ENCODE measurements at places on chromosomes 7 and 10.

DNA sequence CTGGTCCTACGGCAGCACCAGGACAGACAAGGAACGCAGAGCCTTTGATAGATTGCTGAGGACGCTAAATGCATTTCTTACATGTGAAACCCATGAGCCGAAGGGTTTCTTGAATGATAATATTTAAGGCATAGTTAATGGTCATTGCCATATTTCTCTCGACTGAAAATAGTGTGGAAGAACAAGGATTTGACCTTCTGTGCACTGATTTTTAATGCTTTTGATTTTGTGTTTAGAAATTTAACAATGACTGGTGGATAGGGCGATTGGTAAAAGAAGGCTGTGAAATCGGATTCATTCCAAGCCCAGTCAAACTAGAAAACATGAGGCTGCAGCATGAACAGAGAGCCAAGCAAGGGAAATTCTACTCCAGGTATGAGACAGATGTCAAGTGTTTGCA, 150.8 kb downstream of the NSUN6 start:
- DNase-seq, result no peak

DNA sequence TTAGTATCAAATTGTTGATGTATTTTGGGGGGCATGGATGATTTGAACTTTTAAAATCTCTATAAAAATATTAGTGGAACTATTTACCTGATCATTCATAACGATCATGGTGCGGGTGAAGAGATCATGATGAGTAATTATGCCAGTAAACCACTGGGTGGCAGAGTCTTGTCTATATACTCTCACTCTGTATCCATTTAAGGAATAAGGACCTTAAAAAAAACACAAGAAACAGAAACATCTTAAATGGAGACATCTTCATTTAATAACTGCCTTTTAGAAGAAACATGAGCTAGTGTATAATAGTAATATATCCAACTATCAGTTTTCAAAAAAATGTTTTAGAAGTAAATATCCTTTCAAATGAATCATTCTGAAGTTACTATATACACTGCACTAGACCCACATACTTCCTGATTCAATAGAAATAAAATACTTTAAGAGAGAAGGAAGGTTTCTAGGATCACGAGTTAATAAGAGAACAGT, 84.0 kb downstream of the NRBF2 start:
- no peak for DNase-seq

- DNase-seq, result no peak
These were observed 2.8 kb downstream of the FGF8 start for GRCh38 chr10:101772895-101773761.

DNA sequence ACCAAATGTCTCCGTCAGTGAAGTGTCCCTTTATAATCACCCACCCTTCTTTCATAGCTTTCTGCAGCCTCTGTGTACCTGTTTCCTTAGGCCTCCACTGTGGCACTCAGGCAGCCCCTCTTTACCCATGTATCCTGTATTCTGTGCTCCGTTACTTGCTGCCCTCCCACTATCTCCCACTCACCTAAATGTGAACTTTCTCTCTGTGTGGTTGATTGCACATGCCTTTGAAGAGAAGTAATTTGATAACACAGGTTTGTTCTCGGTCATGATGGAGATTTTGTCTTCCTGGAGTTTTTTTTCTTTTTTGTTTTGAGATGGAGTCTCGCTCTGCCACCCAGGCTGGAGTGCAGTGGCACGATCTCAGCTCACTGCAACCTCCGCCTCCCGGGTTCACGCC, 61.5 kb downstream of the REEP3 start:
- DNase-seq, result no peak

DNA sequence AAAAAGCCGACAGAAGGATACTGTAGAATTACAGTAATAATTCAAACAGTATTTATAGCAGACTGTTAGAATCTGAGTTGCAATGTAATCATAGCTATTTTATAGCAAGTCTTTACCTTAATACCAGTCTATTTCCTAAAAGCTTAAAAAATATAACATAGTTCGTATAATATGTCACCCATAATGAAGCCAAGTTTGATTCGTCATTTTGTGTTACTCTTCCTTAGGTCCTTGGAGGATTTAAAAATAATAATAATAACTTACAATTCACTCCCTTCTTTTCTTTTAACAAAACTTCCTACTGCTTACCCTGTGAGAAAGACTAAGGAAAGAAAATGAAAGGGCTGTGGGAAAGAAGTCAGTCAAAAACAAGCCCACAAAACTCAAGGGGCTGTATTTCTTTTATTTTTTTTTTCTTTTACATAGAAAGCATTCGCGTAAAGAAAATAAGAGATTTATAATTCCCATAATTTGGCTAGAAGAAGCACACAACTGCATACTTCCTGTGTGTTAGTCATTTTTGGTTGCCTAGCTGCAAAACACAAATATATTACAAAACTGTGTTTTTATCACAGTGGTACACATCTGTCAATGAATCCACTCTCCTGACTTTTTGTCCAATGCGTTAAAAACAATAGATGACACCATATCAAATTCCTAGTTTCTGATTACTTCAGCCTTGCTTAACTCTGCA, 187.2 kb upstream of the CELF2 start:
- no peak for DNase-seq

DNA sequence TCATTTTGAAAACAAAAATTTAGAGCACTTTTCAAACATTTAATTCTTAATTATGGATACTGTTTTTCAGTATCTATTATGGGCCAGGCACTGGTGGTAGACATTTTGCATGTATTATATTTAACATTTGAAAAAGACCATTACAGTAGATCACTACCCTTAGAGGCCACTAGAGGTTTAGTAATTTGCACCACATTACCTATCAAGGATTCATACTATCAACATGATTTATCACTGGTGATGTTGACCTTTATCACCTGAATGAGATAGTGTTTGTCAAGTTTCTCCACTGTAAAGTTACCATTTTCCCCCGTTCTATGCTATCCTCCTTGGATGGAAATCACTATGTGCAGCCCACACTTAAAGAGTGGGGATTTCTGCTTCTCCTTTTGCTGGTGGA, 4.4 kb upstream of the SNX13 start:
- DNase-seq, result no peak

DNA sequence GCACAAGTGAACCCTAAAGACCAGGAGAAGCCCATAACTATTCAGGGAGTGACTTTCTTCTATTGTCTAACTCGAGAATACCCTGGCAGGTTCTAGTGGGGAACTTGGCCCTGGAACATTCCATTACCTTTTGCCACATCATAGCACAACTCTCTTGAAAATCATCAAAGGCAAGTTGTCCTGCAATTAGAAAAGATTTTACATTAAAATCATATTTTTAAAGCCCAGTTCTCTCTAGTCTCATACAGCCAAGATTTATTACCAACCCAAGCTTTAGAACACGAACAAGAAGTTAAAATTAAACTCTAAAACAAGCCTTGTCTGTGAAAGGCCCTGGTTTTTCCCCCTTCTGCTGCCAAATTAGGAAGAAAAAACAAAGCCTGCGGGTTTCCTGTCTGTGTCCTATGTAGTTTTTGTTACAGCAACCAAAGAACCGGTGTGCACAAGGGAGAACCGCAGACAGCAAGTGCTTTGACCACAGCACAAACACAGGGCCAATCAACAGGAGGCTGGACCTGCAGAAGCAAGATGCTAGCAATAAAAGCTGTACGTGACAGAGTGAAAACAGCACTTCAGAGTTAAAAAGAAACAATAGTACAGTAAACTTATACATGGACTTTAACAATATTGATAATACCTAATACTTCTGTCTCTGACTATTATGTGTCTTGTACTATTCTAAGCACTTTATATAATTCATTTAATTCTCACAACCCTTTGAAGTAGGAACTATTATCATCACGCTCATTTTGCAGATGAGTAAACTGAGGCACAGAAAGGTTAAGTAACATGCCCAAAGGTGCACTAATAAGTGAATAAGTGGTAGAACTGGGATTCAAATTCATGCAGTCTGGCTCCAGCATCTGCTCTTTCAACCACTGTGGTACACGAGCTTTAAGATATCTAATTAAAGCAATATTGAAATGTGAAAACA, 65.8 kb downstream of the STK17A start:
- DNase-seq, result no peak

- DNase-seq, result no peak
These were observed 53.8 kb upstream of the INHBA start for GRCh38 chr7:41756650-41757182.

- no peak for DNase-seq
These were observed 46.9 kb upstream of the SEPTIN7 start for GRCh38 chr7:35753761-35754603.

- DNase-seq, result no peak
These were observed at the start of gene MMD2 for GRCh38 chr7:4958477-4959301. TSS of gene MMD2 (minus strand) at chr7:4959187. CDS start at chr7:4959017, 170 bp downstream.

GRCh38 chr7:115707258-115708012, 323.1 kb downstream of the TFEC start:
- DNase-seq, result no peak

GRCh38 chr10:52871191-52871843, 98.7 kb upstream of the MBL2 start:
- no peak for DNase-seq

DNA sequence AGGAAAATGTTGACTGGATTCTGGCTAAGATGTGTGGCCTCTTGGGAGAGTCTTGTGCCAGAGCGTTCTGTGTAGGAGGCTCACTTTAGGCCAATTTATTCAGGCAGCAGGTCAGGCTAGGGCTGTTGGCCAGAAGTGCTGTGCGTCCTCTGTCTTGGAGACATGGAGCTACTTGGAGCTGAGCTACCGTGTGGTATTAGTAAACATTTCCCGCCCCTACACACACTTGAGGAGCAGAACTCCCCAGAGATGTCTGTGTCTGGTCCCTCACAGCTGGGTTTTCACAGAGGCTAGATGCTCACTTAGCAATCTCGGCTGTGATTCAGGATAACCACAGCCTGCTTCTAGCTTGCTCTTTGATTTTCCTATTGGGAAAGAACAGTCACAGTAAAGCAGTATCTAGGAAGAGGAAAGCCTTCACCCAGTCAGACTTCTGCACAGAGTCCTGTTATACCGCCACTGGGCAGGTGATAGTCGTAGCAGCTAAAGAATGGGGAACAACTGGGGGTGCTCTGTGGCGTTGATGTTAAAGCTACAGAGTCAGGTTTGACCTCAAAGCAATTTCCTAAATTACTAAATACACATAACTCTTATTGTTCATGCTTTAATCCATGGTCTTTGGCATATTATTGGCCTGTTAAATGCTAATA, 86.7 kb downstream of the MDFIC start:
- DNase-seq, result no peak

DNA sequence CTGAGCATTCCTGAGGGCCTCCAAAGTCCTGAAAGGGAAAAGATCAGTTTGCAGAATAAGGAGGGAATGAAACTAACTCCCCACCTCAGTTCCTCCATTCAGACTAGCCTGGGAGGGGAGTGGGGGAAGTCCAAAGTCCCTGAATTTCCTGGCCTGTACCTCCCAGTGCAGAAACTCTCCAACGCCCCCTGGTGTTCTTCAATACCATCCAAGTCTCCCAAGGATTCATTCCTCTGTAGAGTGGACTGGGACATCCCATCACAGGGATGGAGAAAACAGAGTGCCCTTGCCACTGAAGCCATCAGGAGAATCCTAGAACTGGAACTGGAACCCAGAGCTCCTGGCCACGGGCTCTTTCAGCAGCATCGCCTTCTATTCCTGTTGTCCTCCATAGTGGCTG, 1.6 kb upstream of the COL13A1 start:
- DNase-seq, result no peak

GRCh38 chr10:119393421-119393820, 149.1 kb downstream of the RGS10 start:
- no peak for DNase-seq

GRCh38 chr10:75904499-75905283, 473.3 kb downstream of the LRMDA start:
- no peak for DNase-seq

- DNase-seq, result no peak
These were observed 52.4 kb upstream of the TMEM140 start for GRCh38 chr7:135095450-135095849.

- no peak for DNase-seq
These were observed 61.7 kb downstream of the CREB3L2 start for GRCh38 chr7:137940218-137940617.

DNA sequence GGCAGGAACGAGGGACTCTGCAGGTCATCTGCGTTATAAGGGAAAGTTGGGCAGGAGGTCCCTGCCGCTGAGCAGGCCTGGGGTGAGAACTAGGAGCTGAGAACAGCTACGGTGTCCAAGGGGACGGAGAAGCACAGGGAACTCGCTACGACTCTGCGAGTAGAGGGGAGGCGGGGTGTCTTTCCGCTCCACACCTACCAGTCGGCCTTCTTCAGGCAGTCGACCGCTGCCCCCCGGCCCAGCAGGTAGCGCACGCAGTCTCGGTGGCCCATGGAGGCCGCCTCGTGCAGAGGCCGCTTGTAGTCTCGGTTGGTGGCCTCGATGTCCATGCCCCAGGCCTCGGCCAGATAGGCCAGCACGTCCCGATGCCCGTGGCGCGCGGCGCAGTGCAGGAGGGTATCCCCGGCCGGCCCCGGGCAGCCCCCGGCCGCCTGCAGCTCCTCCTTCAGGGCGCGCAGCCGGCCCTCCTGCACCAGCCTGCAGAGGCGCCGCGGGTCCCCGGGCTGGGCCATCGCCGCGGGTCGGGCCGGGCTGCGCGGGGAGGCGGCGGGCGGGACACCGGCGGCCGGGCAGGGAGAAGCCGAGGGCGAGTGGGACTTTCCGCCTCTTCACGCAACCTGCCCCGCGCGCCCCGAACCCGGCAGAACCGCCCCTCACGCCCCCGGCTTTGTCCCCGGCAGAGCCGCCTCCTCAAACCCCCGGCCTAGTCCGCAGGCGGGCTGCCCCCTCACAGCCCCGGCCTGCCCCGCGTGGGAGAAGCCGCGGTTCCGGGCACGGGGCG, 660 bp downstream of the ANKRD16 start:
- no peak for DNase-seq

DNA sequence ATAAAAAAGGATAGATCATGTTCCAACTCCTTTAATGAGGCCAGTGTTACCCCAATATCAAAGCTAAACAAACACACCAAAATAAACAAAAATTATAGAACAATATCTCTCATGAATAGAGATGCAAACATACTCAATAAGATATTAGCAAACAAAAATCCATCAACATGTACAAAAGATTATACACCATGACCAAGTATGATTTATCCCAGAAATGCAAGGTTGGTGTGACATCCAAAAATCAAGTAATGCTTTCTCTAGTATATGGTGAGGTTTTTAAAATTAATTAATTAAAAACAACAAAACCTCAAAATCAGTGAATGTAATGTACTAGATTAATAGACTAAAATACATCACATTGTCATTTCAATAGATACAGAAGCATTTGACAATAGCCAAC, 11.0 kb upstream of the MSMB start:
- no peak for DNase-seq

- no peak for DNase-seq
These were observed 7.5 kb downstream of the HOXA1 start for GRCh38 chr7:27088002-27088922.
